ENCODE measurements at places on chromosomes 2 and 18. TPM values are rescaled to one million over a fixed set of nuclear protein-coding genes. Genes with fewer than 3 reads are reported as not detected.

Gene CD207
- 0.06 TPM for total RNA-seq

Gene GPR155
- 15.4 TPM for total RNA-seq

Gene SERPINB7
- total RNA-seq, result not detected

Gene RPL31
- total RNA-seq, result 2,674 TPM

Gene MFSD2B
- total RNA-seq, result 1.2 TPM

Gene SH2D6
- not detected for total RNA-seq

Gene GAREM1
- total RNA-seq, result 19.7 TPM

Gene CKAP2L
- 6.8 TPM for total RNA-seq

Gene PDE1A
- 37.0 TPM for total RNA-seq

Gene MPV17
- 46.6 TPM for total RNA-seq

Gene GTF2A1L
- 10.2 TPM for total RNA-seq

DNA sequence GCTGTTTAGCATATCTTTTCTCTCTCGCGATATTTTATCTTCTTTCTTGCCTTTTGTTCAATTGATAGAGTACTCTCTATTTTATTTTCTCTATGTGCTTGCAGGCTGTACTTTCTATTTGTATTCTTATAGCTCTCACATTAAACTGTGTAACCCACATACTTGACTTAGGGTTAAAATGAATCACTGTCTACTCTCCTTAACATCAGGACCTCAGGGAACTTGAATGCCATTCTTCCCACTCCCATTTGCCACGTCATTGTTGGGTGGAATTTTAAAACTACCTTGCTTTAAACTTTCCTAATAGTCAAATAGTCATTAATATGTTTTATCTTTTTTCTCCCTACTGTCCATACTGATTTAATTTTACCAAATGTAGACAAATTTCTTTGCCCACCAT lies 269.7 kb downstream of the ALPK2 start:
- no peak overlapping the region for H3K27ac ChIP-seq
- no peak for DNase-seq
- H3K4me1 ChIP-seq, result no peaks in the 10 kb centered on the region
- H3K4me3 ChIP-seq, result no peak overlapping the region

DNA sequence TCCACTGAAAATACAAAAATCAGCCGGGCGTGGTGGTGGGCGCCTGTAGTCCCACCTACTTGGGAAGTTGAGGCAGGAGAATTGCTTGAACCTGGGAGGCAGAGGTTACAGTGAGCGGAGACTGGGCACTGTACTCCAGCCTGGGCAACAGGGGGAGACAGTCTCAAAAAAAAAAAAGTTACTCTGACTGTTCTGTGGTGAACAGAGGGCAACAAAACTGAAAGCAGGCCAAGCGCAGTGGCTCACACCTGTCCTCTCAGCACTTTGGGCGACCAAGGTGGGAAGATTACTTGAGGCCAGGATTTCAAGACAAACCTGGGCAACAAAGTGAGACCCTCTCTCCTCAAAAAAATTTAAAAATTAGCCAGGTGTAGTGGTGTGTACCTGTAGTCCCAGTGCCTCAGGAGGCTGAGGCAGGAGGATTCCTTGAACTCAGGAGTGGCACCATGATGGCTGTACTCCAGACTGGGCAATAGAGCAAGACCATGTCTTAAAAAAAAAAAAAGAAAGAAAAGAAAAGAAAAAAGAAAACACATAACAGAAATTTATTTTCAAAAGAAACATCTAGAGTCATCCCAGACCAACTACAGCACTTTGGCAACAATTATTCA lies 13.6 kb upstream of the RTN4 start:
- DNase-seq, result no peak
- no peaks in the 10 kb centered on the region for H3K4me1 ChIP-seq
- H3K27ac ChIP-seq, result no peak overlapping the region
- H3K36me3 ChIP-seq, result no peaks in the 10 kb centered on the region
- no peak overlapping the region for H3K4me3 ChIP-seq
- no peaks in the 10 kb centered on the region for H3K27me3 ChIP-seq

GRCh38 chr2:100178085-100178788 lies 35.8 kb upstream of the AFF3 start:
- H3K27ac ChIP-seq, result no peak overlapping the region
- no peaks in the 10 kb centered on the region for H3K27me3 ChIP-seq
- no peak overlapping the region for H3K4me3 ChIP-seq
- no peak for DNase-seq
- no peaks in the 10 kb centered on the region for H3K36me3 ChIP-seq

DNA sequence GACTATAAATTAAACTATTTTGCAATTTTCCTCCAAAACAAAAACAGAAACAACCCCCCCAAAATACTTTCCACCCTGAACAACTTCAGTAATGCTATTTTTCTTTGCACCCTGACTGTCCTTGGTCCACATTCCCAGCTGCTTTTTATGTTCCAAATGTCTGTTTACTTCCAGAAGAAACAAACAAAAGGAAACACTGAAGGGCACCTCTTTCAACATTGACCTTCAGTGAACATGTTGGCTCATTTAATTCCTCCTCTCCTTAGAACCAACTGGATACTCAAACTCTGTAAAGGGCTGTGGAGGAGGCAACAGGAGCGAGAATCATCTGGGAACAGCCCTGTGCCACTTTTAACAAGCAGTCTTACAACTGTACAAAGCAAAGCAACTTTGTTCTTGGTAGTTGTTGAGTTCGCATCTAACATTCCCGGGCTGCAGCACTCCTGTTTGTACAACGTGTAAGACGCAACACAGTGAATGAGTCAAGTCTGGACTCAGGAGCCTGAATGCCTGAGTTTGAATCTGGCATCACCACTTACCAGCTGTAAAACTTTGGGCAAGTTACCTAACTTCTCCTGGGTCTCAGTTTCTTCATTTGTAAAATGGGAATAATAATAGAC lies 111.4 kb upstream of the GATA6 start:
- H3K4me3 ChIP-seq, result no peak overlapping the region
- no peaks in the 10 kb centered on the region for H3K4me1 ChIP-seq
- peak; percentile 14 for DNase-seq
- no peaks in the 10 kb centered on the region for H3K36me3 ChIP-seq
- no peaks in the 10 kb centered on the region for H3K27me3 ChIP-seq

- no peak for DNase-seq
- H3K4me3 ChIP-seq, result no peak overlapping the region
- peak overlapping the region; percentile 78 for H3K27ac ChIP-seq
- H3K36me3 ChIP-seq, result peaks cover 3% of the 10 kb centered on the region
- H3K27me3 ChIP-seq, result no peaks in the 10 kb centered on the region
Measured at GRCh38 chr2:96354492-96354891, 18.9 kb downstream of the NCAPH start.

DNA sequence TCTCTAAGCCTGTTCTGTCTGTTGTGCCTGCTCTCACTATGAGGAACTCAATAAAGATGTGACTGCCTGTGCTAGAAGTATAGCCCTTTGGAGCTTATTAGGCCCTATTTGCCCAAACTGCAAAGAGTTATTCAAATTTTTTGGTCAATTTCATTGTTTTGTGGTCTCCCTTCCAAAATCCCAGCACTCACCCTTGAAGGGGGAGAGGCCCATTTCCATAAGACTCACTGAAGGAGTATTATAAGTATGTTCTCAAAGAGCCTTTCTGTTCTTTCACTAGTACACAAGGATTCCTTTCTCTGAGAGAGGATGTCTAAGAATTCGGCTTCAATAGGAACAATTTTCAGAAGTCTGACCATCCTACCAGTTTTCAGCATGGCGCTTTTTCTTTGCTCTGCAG lies 641.9 kb upstream of the REG3G start:
- H3K4me3 ChIP-seq, result no peak overlapping the region
- H3K36me3 ChIP-seq, result no peaks in the 10 kb centered on the region
- no peaks in the 10 kb centered on the region for H3K27me3 ChIP-seq

DNA sequence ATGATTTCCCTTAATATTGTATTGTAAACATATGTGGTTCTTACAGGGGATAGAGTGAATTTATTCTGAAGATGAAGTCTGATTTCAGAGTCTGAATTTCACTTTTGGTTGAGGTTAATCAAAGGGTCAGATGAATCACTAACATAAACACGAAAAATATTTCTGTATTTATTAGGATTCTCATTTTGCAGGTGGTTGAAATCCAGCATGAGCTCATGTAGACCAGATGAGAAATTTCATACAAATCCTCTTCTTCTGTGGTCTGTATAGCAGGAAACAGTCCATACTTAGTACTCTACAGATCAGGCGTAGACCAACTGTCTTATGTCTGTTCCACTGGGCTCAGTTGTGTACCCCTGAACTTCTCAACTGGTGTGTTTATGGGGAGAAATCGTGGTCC lies 157.8 kb downstream of the BABAM2 start:
- no peaks in the 10 kb centered on the region for H3K36me3 ChIP-seq
- no peaks in the 10 kb centered on the region for H3K4me1 ChIP-seq
- no peak for DNase-seq
- H3K27ac ChIP-seq, result no peak overlapping the region

DNA sequence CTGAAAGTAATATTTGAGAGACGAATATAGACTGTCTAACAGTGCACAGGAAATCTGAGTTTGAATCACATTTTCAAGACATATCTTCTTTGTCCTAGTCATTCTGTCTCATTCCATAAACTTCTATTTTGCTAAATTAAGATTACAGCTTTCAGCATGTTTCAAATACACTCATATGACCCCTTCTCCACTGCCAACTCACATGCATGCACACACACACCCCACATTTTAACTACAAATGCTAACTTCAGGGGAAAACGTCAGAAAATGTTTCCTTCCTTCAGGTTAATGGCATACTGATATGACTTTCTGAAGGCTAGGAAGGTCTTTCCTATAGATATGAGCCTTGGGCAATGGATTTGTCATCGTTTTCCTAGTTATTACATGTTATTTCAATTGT lies 373.7 kb downstream of the RBM43 start:
- no peaks in the 10 kb centered on the region for H3K36me3 ChIP-seq
- no peaks in the 10 kb centered on the region for H3K4me1 ChIP-seq
- no peak overlapping the region for H3K4me3 ChIP-seq

GRCh38 chr18:78496079-78496478 lies 483.5 kb upstream of the SALL3 start:
- no peak for DNase-seq
- peaks cover 6% of the 10 kb centered on the region for H3K4me1 ChIP-seq
- no peaks in the 10 kb centered on the region for H3K36me3 ChIP-seq
- H3K27me3 ChIP-seq, result no peaks in the 10 kb centered on the region

GRCh38 chr18:35868915-35869314 lies 103.6 kb upstream of the RMP24 start:
- DNase-seq, result no peak
- no peaks in the 10 kb centered on the region for H3K36me3 ChIP-seq
- H3K27me3 ChIP-seq, result no peaks in the 10 kb centered on the region
- no peak overlapping the region for H3K4me3 ChIP-seq
- H3K27ac ChIP-seq, result no peak overlapping the region

GRCh38 chr2:240947607-240948006 lies 41.5 kb downstream of the CROCC2 start:
- DNase-seq, result no peak
- H3K4me1 ChIP-seq, result peaks cover 1% of the 10 kb centered on the region

- H3K36me3 ChIP-seq, result no peaks in the 10 kb centered on the region
- H3K27ac ChIP-seq, result no peak overlapping the region
- no peaks in the 10 kb centered on the region for H3K4me1 ChIP-seq
- no peak for DNase-seq
- no peak overlapping the region for H3K4me3 ChIP-seq
- H3K27me3 ChIP-seq, result no peaks in the 10 kb centered on the region
Measured at GRCh38 chr2:62743506-62743905, 38.0 kb downstream of the EHBP1 start.

- H3K4me1 ChIP-seq, result no peaks in the 10 kb centered on the region
- no peak overlapping the region for H3K27ac ChIP-seq
- H3K36me3 ChIP-seq, result no peaks in the 10 kb centered on the region
Measured at GRCh38 chr18:53153281-53153680, 813.3 kb downstream of the DCC start.

DNA sequence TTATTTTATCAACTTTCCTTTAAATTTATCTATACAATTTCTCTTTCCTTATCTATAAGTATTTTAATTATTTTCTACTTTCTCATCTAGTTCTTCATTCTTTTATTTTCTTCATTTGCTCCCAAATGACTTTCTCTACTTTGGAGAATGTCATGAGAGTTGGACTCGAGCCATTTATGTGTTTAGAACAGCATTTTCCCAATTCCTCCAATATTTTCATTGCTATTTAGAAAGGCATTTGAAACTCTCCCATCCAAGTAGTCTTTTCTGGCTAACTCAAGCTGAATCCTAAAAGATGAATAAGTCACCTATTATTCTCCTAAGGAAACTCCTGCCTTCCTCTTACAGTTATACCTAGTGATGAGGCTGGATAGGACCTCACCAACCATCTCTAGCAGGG lies 15.8 kb upstream of the FEZ2 start:
- no peak overlapping the region for H3K4me3 ChIP-seq
- no peak for DNase-seq
- H3K27ac ChIP-seq, result no peak overlapping the region
- H3K4me1 ChIP-seq, result no peaks in the 10 kb centered on the region

GRCh38 chr2:98505971-98506664 lies 61.5 kb downstream of the INPP4A start:
- peaks cover 3% of the 10 kb centered on the region for H3K36me3 ChIP-seq
- H3K4me1 ChIP-seq, result peaks cover 60% of the 10 kb centered on the region
- H3K4me3 ChIP-seq, result no peak overlapping the region
- no peak for DNase-seq
- H3K27ac ChIP-seq, result no peak overlapping the region

DNA sequence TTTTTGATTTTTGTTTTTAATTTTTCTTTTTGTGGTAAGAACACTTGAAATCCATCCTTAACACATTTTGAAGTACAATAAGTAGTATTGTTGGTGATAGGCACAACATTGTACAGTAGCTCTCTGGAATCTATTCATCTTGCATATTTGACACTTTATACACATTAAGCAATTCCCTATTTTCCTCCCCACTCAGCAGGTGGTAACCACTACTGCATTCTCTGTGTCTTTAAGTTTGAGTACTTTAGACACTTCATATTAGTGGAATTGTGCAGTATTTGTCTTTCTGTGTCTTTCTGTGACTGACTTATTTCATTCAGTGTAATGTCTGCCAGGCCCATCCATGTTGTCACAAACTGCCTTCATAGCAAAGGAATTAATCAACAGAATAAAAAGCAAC lies 471.7 kb upstream of the CDH20 start:
- H3K4me1 ChIP-seq, result peaks cover 2% of the 10 kb centered on the region
- H3K36me3 ChIP-seq, result no peaks in the 10 kb centered on the region
- H3K27ac ChIP-seq, result no peak overlapping the region
- no peaks in the 10 kb centered on the region for H3K27me3 ChIP-seq
- no peak for DNase-seq

- no peaks in the 10 kb centered on the region for H3K36me3 ChIP-seq
- H3K4me3 ChIP-seq, result no peak overlapping the region
- H3K4me1 ChIP-seq, result no peaks in the 10 kb centered on the region
- H3K27ac ChIP-seq, result no peak overlapping the region
- no peak for DNase-seq
- H3K27me3 ChIP-seq, result no peaks in the 10 kb centered on the region
Measured at GRCh38 chr2:147231607-147232006, 613.2 kb upstream of the ACVR2A start.

- H3K4me3 ChIP-seq, result no peak overlapping the region
- DNase-seq, result no peak
- no peaks in the 10 kb centered on the region for H3K27me3 ChIP-seq
- H3K27ac ChIP-seq, result no peak overlapping the region
Measured at GRCh38 chr2:225065882-225066281, 23.6 kb upstream of the DOCK10 start.

All from spinal cord (tissue), 10 donors.